Activated naive CD4-positive, alpha-beta T cell treated with anti-CD3 and anti-CD28 coated beads, Interleukin-2, amount 50 U/mL, for 72 hours (primary cell): ENCODE measurements at places on chromosomes 5 and 9.

DNA sequence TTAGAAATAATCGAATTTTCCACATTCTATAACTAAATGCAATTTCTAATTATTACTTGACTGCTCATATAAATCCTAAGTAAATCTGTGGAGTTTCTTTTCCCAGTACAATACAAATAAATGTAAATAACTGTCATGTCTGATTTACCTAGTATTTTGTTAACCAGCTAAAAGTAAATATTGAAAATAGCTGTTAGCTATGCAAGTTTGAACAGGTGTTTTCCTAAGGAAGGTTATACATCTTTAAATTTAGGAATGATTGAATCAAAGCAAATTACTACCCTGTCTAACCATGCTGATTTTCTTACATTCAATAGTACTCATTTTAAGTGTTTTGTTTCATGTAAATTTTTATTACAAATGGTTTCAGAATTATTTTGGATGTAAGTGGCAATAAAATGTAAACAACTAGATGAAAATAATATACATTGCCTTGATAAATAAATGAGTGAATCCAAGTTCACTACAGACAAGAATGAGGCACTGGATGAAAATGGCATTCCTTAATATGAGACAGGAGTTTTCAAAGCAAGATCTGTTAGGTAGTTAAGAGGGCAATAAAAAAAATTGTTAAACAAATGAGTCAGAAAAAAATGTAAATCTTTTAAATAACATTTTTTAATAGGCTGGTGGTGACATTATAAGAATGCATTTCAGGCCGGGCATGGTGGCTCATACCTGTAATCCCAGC is 15.8 kb downstream of the MCIDAS start:
- no peak for DNase-seq

DNA sequence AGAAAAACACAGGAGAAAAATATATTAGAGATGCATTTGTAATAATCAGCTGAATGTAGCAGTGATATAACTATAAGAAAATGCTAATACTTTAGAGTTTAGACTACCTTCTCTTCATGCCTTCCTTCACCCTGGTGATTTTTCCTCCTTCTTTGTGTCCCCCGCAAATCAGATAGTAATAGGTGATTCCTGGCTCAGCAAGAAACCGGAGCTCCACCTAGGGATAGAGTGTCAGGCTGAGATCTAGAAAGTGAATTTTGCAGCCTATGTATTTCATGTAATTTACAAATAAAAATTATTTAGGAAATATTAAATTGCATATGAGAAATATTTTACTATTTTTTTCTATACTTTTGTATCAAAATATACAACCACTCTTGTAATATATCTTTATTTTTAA is 109.8 kb upstream of the ST8SIA4 start:
- no peak for DNase-seq

DNA sequence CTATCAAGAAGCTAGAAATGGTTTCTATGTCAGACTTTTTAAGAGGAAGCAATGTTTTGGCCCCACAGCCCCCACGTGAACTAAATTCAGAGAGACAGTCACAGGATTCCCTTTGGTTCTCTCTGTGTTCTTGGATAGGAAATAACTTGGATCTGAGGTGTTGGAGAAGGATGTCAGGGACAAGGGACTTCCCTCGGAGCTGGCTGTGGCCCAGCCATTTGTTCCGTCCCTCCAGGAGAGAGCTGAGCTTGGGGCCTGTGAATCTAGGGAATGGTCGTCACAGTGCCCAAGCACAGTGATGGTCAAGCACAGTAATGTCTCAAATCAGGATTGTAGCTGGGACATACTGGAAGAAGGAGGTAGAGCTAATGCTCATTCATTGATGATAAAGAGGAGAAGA is 2.0 kb downstream of the C7 start:
- DNase-seq: no peak

GRCh38 chr5:138762110-138762509 is 8.9 kb downstream of the CTNNA1 start:
- no peak for DNase-seq

- no peak for DNase-seq
These were observed 75.1 kb upstream of the RUFY1 start for GRCh38 chr5:179475208-179475751.

GRCh38 chr5:74581988-74582365 is 58.6 kb downstream of the ENC1 start:
- no peak for DNase-seq

GRCh38 chr9:136078024-136078423 is 17.1 kb downstream of the NACC2 start:
- no peak for DNase-seq

GRCh38 chr9:69186841-69187611 is 12.9 kb downstream of the TJP2 start:
- no peak for DNase-seq

DNA sequence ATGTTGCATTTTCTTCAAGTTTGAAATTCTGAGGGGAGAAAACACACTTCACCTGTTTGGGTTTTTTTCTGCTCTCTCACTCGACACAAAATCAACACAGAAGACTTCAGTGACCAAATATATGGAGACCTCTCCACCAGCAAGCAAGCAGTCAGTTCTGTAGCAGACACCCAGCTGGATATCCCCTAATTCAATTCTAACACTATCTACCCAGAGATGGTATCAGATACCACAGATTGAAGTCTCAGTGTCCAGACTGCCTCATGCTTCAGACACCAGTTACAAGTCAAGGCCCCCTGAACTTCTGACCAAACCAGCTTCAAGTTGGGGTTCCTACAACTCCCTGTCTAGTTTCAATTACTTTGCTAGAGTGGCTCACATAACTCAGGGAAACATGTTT is 97.8 kb downstream of the INVS start:
- no peak for DNase-seq
